Activated CD8-positive, alpha-beta T cell treated with anti-CD3 and anti-CD28 coated beads, Interleukin-2, amount 10 ng/mL, durations not matched to agents 7 days and 5 days (primary cell): ENCODE measurements at places on chromosomes 5 and 9.
A peak's percentile ranks its signal among the peaks of the same experiment; 100 is the strongest.

- no peak for DNase-seq
These were observed 58.8 kb upstream of the RAD23B start for GRCh38 chr9:107224252-107224651.

DNA sequence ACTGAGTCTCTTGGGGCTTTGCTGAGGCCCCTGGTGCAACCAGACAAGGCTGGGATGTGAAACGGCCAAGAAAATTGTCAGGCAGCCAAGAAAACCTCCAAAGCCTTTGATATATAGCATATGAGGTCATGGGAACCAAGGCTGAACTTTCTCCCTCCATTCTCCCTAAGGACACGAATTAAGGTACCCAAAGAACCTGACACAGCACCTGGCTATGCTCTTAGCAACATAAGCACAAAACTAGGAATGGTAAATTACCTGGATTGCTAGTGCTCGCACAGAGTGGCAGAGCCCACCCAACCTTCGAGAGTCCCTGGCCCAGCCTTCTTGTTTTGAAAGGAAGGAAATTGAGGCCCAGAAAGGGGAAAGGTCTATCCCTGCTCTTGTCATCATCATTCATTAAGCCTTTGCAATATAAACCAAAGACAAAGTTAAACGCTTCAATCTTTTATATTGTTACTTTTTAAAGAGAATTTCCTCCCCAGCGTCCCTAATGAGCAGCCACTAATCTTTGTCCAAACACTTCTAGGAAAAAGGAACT is 220.0 kb upstream of the NR4A3 start:
- no peak for DNase-seq

GRCh38 chr9:134366223-134367031 is 40.2 kb downstream of the RXRA start:
- DNase-seq: no peak

DNA sequence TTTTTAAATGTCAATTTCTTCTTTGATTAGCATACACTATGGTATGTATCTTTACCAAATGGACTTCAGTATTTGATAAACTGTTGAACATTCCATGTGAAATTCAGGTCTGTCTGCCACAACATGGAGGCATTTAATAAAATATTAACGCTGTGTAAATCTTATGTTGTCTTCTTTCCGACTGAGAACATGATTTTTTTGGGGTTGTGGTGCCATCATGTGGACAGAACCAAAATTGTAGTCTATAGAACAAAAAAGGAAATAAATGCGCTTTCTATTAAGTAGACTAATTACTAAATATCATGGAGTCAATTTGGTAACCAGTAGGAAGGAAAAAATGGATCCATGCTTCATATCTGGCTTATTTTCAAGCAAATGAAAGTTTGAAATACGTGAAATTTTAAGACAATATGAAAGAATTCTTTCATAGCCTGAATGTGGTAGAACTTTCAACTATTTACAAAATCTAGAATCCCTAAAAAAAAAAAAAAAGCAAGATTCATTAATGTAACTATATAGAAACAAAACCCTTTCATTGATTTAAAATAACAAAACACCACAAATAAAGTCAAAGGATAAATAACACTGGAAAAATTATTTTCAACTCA is 2.8 kb upstream of the PLK2 start:
- DNase-seq: peak; percentile 56

DNA sequence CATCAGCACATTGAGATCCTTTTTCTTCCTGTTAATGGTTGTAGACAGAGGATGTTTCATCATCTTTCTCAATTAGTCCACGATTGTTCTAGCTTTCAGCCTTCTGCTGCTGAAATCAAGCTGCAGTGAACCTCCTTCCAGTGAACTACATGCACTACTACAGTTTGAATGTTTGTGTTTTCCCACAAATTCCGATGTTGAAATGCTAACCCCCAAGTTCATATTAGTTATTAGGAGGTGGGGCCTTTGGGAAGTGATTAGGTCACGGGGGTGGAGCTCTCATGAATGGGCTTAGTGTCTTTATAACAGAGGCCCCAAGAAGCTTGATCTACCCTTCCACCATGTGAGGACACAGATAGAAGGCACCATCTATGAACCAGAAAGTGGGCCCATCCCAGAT is 32.9 kb downstream of the NSG2 start:
- DNase-seq: no peak

GRCh38 chr9:92618633-92619225 is 51.2 kb downstream of the IPPK start:
- DNase-seq: no peak

- no peak for DNase-seq
These were observed 217.1 kb downstream of the MED10 start for GRCh38 chr5:6161257-6161656.

DNA sequence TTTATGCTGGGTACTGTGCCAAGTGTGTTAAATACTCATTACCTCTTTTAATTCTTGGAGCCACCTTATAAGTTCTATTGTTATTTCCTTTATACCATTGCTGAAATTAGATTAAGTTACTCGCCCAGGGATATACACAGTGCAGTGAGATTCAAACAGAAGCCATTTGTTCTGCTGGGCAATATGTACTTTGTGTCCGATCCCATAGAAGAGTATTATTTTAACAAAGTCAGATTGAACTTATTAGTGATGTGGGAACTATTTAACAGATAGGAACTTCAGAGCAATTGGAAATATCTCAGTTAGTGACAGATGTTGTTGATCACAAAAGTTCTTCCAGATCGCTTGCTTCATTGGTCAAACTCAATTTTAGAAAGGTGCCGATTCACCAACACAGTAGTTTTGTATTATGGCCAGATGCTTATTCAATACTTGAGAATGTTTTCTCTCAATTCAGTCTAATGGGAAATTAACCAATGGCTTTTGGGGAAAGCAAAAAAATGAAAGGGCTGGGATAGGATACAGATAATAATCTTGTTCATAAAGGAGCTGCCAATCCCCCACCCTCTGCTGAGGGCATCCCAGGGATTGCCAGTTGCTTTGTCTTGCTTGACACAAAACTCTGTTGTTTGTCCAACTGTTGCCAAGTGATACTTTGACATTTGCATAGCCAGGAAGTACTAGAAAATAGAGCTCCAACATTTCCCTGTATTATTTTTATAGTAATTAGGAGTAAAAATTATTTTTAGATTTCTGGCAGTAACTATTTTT is 94.8 kb upstream of the SEMA6A start:
- DNase-seq: no peak

DNA sequence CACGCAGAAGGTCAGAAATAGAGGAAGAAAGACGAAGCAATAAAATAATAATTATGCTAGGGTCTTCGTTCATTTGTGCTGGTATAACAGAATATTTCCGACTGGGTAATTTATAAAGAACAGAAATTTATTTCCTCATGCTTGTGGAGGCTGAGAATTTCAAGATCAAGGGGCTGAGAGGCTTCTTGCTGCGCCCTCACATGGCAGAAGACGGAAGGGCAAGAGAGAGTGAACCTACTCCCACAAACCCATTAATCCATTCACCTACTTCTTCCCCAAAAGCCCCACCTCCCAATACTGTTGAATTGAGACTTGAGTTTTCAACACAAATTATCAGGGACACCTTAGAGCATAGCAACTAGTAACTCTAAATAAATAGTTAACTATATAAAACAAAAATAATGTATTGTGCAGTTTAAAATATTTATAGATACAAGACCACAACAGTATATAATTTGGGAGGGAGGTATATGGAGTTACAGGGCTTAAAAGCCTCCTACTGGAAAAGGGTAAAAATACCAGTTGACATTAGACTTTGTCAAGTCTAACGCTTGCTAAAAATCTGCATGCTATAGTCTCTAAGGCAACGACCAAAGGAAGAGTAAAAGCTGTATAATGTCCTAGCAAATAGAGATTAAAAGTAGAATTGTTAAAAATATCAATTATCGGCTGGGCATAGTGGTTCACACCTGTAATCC is 40.3 kb upstream of the NAA35 start:
- peak; percentile 45 for DNase-seq

DNA sequence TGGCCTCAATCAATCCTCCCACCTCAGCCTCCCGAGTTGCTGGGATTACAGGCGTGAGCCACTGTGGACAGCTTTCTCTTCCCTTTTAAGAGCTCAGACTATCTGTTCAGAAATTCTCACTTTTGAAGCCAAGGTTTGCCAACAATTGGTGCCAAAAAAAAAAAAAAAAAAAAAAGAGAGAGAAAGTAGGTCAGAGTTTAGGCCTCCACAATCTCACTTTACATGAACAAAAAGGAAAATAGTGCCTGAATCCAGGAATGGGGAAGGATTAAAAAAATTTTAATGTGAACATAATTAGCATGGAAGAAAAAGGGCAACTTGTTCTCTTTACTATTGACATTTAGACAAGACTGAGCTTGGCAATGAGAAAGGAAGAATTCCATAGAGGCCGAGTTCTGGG is 94.1 kb downstream of the NSG2 start:
- no peak for DNase-seq

- no peak for DNase-seq
These were observed 130.0 kb downstream of the LHFPL2 start for GRCh38 chr5:78518365-78519197.

GRCh38 chr9:134705786-134706185 is 64.2 kb downstream of the COL5A1 start:
- no peak for DNase-seq

DNA sequence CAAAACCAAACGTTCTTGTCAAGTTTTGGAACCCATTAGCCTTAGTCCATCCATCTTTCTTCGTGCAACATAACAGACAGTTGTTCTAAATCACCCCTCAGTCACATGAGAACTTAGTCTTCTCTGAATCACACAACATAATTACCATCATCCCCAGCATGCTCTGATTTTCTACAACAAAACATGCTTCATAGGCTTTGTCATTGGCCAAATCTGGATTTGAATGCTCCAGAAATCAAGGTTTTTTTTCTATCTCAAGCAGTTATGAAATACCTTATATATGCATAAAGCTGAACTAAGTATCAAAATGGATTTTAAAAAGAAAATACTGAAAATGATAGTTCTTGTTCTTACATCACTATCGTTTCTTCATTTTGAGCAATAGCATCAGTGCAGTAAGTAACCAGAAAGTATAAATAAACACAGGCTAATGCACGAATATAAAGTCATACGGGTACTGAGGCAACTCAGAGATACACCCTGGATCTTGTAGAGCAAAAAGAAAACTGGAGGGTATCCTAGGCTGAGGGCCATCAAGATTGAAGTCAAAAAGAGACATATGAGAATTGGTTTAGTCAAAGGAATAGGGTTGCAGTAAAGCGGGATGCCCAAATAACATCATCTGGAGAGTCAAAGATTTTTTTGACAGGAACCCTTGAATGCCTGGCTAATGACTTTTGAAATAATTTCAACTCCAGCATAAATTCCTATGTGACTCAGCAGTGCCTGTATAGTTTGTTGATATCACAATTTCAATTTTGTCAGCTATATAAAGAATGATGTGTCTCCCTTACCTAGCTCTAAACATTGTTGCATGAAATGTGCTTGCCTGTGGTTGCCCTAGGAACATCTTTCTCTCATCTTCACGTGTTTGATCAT is 164.7 kb downstream of the ADAMTSL1 start:
- DNase-seq: no peak

- DNase-seq: no peak
These were observed 184.8 kb downstream of the RORB start for GRCh38 chr9:74681906-74682305.

DNA sequence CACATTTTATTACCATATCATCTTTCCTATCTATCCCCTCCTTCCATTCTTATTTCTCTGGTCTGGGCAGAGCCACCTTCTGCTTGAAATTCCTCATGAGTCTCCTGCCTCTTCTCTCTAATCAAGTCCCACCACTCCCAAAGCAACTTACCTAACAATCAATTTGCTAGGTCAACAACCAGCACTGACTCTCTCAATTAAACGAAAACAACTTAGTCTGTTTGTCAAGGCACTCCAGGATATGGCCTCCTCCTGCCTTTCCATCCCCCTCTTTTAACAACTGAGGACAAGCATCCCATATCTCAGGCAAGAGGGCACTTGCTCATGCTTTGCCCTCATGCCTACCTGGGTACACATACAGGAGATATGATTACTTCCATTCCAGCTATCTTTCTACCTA is 47.4 kb downstream of the HCN1 start:
- DNase-seq: no peak

- DNase-seq: no peak
These were observed 20.2 kb downstream of the ARRDC3 start for GRCh38 chr5:91362935-91363334.

DNA sequence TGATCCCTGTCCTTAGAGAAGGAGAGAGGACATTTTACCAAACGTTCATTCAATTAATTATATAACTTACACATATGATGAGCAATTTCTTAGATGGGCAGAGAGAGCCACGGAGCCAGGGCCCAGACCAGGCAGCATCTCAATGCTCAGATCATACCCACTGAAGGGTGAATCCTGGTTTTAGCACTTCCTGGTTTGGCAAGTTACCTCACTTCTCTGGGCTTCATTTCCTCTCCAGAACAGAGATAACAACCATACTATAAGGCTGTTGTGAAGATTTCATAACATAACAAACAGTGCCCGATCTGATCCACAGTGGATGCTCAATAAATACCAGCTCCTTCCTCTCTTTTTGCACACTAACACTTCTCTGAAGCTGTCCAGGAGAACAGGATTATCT is 271.1 kb downstream of the DENND1A start:
- no peak for DNase-seq

- DNase-seq: no peak
These were observed 49.7 kb downstream of the CYSTM1 start for GRCh38 chr5:140224658-140225057.

- DNase-seq: no peak
These were observed 42.7 kb downstream of the NCS1 start for GRCh38 chr9:130214776-130215340.

- peak; percentile 41 for DNase-seq
These were observed at the start of gene VLDLR for GRCh38 chr9:2621722-2622460. Gene VLDLR (plus strand): TSS chr9:2621787. CDS start chr9:2622190, 403 bp downstream.

DNA sequence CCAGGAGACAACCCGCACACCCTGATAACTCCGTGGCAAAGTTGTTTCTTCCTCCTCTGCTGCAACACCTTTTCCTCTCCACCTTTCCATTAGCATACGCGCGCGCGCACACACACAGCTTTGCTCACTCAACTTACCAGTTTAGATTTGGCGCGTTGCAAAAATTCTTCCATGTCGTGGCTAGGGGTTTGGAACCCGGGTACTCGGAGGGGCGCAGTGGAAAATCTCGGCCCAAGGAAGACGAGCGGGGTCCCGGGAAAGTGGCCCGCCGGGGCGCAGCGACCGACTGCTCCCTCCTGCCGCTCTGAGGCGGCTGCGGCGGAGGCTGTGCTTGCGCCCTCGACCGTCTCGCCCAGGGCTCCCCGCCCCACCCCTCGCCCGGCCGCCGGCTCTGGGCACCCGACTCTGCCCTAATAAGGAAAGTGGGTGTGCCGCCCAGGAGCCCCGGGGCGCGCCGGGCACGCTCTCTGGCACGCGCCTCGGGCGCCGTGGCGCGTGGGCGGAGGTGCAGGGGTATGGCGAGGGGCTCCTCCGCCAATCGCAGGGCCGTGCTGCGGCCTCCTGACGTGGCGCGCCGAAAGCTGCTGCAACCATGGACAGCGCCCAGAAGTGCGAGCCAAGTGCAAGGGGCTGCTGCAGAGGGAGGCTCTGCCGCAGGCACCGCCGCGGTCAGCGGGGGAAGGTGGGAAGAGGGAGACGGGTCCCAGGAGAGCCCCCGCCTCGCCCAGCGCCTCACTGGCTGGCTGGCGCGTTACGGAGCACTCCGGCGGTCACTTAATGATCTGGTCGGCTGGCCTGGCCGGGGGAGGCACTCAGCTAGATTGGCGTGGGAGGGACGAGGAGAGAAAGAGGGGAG is at the start of gene PRUNE2:
PRUNE2 (minus strand) TSS at position 324 of the 856 bp plus-strand sequence; CDS start at position 173, 151 bp downstream.
- peak; percentile 39 for DNase-seq

GRCh38 chr9:98707166-98708102 is 1.3 kb downstream of the GABBR2 start:
- DNase-seq: peak; percentile 43
